ENCODE measurements at places on chromosomes 3 and 15. TPM values are rescaled to one million over a fixed set of nuclear protein-coding genes. Genes with fewer than 3 reads are reported as not detected.

The TAMM41 gene
- total RNA-seq, result 26.2 TPM

The PEX5L gene
- total RNA-seq, result not detected

The PPM1M gene
- total RNA-seq, result 5.1 TPM

The CHRNB4 gene
- 0.63 TPM for total RNA-seq

The INSYN1 gene
- total RNA-seq, result 2.2 TPM

The CCDC39 gene
- total RNA-seq, result not detected

The ATP10A gene
- 8.0 TPM for total RNA-seq

The TGM4 gene
- 0.12 TPM for total RNA-seq

The TKT gene
- 1,392 TPM for total RNA-seq

All from A549 treated with ZK216348 at 1 μM for 4 hours (cell line).